ENCODE measurements at places on chromosomes 3 and 15.
A peak's percentile ranks its signal among the peaks of the same experiment; 100 is the strongest.

- DNase-seq: no peak
Measured at GRCh38 chr15:79724804-79725203, 172.0 kb downstream of the MTHFS start.

- DNase-seq: no peak
Measured at GRCh38 chr15:77138167-77138522, 67.2 kb upstream of the TSPAN3 start.

GRCh38 chr15:49628379-49628778 lies 7.5 kb downstream of the DTWD1 start:
- no peak for DNase-seq

- no peak for DNase-seq
Measured at GRCh38 chr15:83980637-83981036, 254.9 kb upstream of the GOLGA6L4 start.

- no peak for DNase-seq
Measured at GRCh38 chr3:4596612-4597011, 103.5 kb downstream of the ITPR1 start.

DNA sequence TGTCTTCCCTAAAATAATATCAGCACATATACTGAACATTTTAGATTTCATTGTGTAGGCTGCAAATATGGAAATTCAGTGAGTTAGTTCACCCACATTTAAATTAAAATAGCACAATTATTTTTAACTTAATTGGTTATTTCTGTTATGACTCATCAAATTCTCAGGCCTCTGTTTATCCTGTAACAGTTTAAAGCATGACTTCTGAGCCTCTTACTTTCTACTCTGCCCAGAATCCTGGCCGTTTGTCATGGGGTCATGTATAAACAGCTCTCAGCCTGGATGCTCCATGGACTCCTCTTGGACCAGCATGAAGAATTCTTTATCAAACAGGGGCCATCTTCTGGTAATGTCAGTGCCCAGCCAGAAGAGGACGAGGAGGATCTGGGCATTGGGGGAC lies 12.2 kb downstream of the TUBGCP4 start:
- DNase-seq: no peak

DNA sequence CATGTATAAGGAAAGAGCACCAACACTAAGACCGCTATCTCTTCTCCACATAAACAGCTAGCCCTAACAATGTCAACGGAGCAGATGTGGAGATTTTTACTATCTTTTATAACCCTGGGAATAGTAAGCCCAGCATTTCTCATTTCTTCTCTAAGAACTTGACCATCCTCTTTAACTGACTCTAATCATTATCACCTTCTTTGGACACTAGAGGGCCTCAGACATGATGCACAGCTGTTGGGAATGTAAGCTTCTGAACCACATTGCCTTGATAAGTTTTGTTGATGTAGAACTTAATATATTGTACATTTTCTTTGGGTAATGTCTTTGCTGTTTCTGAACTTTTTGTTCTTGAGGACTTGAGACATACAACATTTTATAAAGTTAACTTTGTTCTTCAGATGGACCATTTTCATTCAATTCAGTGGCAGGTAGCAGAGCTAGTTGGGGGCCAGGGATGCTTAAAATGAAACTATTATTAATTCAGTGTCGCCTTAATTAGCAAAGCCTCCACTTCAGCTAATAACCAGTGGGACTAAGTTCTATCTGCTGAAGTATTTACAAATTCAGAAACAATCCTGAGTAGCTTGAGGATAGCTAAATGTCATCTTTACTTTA lies 9.6 kb upstream of the TAGLN3 start:
- DNase-seq: peak; percentile 75

- no peak for DNase-seq
Measured at GRCh38 chr15:91116113-91117067, 16.3 kb downstream of the SV2B start.

DNA sequence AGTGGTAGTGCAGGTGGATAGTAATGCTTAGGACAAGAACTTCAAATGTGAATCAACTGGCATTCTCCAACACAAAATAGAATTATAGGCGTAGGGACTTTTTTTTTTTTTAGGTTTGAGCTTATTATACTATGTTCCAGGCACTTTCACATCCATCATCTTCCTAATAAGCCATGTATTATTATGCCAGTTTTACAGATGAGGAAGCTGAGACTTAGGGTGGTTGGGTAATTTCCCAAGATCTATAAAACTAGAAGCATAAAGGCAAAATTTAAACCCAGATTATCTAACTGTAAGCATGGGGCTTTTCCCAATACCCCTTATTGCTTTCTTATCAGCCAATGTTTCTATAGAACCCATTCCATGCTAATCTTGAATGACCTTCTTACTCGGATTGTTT lies 75.1 kb upstream of the ETV5 start:
- no peak for DNase-seq

- peak; percentile 5 for DNase-seq
Measured at GRCh38 chr3:41202834-41203345, 3.6 kb downstream of the CTNNB1 start.

DNA sequence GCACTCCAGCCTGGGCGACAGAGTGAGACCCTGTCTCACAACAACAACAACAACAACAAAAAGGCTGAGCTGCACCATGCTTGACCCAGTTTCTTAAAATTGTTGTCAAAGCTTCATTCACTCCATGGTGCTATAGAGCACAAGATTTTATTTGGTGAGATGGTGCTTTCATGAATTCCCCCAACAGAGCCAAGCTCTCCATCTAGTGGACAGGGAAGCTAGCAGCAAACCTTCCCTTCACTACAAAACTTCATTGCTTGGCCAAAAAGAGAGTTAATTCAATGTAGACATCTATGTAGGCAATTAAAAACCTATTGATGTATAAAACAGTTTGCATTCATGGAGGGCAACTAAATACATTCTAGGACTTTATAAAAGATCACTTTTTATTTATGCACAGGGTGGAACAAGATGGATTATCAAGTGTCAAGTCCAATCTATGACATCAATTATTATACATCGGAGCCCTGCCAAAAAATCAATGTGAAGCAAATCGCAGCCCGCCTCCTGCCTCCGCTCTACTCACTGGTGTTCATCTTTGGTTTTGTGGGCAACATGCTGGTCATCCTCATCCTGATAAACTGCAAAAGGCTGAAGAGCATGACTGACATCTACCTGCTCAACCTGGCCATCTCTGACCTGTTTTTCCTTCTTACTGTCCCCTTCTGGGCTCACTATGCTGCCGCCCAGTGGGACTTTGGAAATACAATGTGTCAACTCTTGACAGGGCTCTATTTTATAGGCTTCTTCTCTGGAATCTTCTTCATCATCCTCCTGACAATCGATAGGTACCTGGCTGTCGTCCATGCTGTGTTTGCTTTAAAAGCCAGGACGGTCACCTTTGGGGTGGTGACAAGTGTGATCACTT lies 2.0 kb downstream of the CCR5 start:
- DNase-seq: no peak

- no peak for DNase-seq
Measured at GRCh38 chr3:13788522-13789424, 91.1 kb downstream of the WNT7A start.

- no peak for DNase-seq
Measured at GRCh38 chr15:69232144-69232543, 66.6 kb upstream of the PAQR5 start.

DNA sequence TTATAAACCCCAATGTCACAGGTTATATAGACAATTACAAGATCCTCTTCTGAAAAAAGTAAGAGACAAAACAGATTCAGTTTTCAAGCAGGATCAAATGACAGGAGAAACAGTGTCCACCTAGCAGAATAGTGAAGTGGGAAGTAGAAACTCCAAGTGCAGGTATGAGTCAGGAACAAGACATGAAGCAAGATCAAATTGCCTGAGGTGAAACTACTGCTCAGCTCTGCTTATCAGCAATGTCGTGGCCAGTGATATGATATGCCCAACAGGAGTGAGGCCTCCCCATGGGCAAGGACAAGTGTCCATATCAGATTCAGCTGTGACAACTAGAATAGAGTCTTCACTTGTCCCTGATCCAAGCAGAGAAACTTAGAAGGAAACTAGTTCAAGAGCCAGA lies 100.0 kb downstream of the ZMAT3 start:
- DNase-seq: no peak

GRCh38 chr15:60541481-60542299 lies 62.7 kb upstream of the ICE2 start:
- DNase-seq: no peak

DNA sequence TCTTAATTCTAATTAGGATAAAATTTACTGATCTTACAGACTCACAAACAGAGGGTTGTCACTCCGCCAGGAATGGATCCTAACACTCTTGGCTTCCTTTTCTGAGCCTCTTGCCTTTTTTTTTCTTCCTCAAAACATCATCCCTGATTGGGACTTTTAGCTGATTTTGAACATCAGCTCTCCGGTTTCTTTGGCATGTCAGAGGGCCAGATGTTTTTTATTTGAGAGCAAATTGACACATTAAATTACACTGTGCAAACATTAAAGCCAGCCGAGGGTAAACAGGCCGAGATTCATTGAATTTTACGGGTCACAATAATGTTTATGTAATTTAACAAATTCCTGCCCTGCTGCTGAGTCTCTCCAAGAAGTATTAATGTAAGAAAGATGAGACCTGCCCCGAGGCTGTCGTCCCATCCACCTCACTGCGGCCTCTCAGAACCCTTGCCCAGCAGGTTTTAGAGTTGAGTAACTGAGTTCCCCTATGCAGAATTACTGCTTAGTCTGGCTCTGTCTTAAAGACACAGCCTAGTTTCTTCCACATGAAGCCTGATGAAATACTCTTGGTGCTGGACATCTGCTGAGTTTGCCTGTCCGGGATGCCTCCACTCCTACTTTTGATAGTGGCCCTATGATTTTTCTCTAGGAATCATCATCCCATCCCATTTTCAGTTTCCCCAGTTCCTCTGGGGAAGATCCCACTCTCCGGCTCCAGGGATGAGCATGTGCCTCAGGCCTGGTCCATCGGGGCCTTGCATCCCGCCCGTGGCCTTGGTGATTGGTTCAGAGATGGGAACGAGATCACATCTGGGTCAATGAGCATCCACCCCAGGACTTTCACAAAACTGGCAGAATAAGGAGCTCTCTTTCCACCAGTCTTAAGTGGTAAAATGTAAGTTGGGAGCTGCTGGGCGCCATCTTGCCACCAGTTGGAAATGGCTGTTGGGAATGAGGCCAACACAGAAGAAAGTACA lies 226.6 kb upstream of the TLE3 start:
- no peak for DNase-seq

DNA sequence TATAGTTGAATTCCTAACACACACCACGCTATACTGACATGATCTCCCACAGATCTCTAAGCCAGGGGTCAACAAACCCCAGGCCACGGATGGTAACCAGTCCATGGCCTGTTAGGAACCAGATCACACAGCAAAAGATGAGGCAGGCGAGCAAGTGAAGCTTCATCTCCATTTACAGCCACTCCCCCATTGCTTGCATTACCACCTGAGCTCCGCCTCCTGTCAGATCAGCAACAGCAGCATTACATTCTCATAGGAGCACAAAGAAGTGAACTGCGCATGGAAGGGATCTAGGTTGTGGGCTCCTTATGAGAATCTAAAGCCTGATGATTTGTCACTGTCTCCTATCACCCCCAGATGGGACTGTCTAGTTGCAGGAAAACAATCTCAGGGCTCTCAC lies 2.7 kb downstream of the PDCD7 start:
- no peak for DNase-seq

DNA sequence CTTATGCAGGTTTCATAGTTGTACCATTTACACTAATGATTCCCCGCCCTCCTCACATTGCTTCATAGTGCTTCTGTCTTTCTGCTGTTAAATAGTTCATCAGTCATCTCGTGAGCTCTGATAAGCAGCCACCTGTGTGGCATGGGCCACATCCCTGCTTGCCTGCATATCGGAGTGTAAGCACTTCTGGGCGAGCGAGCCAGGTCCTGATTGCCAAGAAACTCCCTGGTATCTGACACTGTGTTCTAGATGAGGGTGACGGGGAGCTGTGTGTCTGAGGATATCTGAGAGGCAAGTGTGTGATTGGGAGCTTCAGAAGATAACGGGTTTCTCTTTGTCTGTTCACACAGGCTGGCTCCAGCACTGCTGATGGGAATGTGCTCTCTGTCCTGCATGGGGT lies 130.6 kb downstream of the LRIG1 start:
- DNase-seq: no peak

DNA sequence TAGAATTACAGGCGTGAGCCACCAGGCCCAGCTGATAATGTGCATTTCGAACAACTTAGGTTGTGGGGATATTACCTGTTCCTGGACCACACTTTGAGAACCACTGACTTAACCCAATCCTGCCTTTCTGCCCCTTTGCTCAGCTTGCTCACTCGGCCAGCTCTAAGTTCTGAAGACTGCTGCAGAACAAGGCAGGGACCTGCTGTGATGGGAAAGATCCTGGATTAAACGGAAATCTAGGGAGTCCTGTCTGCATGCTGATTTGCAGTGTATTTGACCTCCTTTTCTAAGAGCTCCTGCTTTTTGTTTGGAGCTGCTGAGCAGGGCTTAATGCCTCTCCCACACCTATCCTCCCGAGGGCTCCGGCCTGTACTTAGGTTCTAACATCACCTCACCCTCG lies 2.9 kb downstream of the LTK start:
- DNase-seq: peak; percentile 16

GRCh38 chr3:44999782-45000181 lies 23.7 kb downstream of the EXOSC7 start:
- peak; percentile 24 for DNase-seq

DNA sequence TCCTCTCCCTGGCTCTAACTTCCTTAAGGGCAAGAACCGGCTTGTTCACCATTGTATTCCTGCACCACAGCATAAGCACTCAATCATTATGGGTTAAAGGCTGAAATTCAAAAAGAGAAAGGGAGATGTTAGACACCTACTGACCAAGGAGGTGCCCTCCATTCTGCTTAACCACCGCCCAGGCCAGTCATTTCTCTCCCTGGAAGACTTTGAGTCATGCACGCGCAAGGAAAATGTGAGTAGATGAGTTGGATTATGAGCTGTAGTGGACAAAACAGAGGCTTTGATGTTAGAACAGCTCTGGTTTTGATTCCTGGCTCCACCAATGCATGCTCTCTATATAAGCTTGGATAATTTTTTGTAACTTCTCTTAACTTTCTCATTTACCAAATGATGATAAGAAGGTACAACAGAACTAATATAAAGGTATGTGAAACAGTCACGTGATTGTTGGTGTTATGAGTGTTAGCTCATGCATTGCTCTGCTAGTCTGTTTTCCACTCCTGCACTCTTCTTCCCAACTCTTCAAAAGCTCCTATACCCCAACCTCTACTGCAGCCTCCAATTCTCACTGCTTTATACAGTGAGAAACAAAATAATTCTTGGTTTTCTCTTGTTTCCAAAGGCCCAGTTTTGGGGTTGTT lies 148.4 kb upstream of the ATP11B start:
- DNase-seq: no peak

Measured in NCI-H1105 treated with DMSO at 0.1 percent for 48 hours (cell line).